ENCODE measurements at places on chromosomes 1 and 21. TPM values are rescaled to one million over a fixed set of nuclear protein-coding genes. Genes with fewer than 3 reads are reported as not detected.

The KRTAP21-3 gene
- total RNA-seq: not detected

DNA sequence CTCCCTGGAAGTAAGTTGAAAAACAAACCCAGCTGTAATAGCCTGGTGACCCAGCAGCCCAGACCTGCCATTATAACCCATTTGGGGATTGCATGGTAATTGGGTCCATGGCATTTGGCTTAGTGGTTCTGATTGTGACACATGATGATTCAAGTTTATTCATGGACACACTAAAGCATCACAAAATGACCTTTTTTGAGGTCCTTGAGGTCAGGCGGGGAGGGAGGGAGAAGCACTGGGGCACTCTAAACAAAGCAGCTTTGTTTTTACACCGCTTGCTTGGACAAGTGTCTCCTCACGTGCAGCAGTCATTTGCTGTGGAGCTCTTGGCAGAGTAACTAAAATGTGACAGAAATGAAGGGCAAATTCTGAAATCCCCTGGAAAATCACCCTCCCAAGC lies 241.0 kb upstream of the SGIP1 start:
- no peak for DNase-seq
- no peaks in the 10 kb centered on the region for H3K36me3 ChIP-seq
- H3K27ac ChIP-seq: no peak overlapping the region
- no peaks in the 10 kb centered on the region for H3K27me3 ChIP-seq
- no peaks in the 10 kb centered on the region for H3K4me1 ChIP-seq
- no peak overlapping the region for H3K4me3 ChIP-seq

DNA sequence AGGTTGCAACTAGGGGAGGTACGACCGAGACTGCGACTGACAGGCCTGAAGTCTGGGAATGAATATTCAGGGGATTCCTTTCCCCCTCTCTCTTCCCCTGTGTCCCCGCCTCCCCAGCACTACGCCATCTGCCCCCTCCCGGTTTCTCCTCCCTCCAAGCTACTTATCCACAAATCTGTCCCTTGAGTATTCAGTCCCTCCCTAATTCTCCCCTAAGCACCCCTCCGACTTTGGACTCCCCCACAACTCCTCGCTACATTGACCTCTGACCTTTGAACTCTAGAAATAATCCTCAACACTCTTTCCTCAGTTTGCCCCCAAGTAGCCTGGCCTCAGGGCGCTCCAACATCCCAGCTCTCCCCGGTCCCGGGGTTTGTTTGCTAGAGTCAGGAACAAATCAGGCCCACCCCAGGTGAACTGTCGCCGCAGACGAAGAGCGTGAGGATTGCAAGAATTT lies 393 bp downstream of the LYSMD1 start:
- H3K36me3 ChIP-seq: peaks cover 23% of the 10 kb centered on the region
- peak overlapping the region; percentile 73 for H3K4me3 ChIP-seq
- H3K4me1 ChIP-seq: peaks cover 13% of the 10 kb centered on the region
- DNase-seq: peak; percentile 88
- peak overlapping the region; percentile 81 for H3K27ac ChIP-seq

The CRABP2 gene
- total RNA-seq: 1.1 TPM

DNA sequence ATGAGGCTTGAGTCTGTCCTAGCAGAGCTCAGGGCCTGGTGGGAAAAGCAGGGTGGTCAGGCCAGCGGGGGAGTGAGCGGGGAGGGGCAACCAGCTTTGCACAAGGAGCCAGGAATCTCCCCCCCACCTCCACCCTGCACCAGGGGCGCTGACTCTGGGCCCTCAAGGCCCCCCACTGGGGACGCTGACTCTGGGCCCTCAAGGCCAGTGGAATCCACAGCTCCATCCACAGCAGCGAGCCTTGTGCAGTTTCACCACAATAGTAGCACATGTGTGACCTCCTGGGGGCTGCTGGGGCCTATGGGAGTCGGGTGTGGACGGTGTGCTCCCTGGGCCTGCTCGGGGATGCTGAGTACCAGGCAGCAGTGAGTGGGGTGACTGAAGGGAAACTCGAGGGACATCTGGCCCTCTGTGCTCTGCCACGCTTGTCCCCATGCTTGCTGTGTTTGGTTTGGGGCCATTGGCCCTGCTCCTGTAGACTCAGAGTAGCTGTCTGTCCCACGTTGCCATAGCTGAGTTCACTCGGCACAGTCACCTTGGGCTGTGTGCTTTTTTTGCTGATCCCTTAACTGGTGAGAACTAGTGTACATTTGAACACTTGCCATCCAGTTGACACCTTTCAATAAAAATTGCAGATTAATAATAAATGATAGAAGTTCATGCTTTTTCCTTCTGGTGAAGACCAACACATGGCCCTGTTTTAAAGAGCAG lies 89.2 kb downstream of the ADARB1 start:
- H3K36me3 ChIP-seq: no peaks in the 10 kb centered on the region
- no peaks in the 10 kb centered on the region for H3K27me3 ChIP-seq
- no peak for DNase-seq
- H3K27ac ChIP-seq: no peak overlapping the region

DNA sequence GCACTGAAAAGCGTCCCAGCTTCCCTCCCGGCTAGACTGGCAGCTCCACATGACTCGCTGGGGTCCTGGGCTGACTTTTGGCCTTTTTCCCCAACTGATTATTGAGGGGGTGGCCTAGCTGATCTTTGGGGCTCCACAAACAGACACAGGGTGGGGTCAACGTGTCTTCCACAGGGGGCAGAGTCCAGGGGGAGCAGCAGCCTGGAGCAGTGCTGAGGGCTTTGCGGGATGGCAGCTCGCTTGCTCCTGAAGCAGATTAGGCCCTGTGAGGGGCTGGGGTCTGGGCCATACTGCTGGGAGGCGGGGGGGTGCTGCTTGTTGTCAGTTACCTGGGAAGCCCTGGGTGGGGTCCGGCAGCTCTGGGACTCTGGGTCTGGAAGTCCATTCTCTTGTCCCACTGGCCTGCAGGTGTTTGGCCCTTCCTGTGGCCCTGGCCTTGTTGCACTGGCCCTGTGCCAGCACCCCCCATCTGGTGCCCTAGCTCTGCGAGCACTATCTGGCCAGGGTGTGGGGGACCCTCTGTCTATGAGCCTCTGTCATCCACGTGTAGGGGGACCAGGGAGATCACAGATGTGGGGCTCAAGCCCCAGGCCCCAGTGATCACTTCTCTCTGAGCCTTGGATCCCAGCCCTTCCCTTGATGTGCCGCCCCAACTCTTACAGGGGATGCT lies 12.3 kb upstream of the HES5 start:
- no peak overlapping the region for H3K4me3 ChIP-seq
- H3K36me3 ChIP-seq: no peaks in the 10 kb centered on the region
- H3K27ac ChIP-seq: no peak overlapping the region
- no peak for DNase-seq

GRCh38 chr1:71166178-71167173 lies 85.6 kb upstream of the ZRANB2 start:
- H3K27me3 ChIP-seq: no peaks in the 10 kb centered on the region
- no peaks in the 10 kb centered on the region for H3K36me3 ChIP-seq
- no peak overlapping the region for H3K27ac ChIP-seq
- no peak overlapping the region for H3K4me3 ChIP-seq
- DNase-seq: peak; percentile 6
- peaks cover 5% of the 10 kb centered on the region for H3K4me1 ChIP-seq

- DNase-seq: peak; percentile 60
- H3K4me3 ChIP-seq: no peak overlapping the region
Measured at GRCh38 chr1:162605225-162605927, 26.9 kb upstream of the DDR2 start.

All from A673 (cell line).